ENCODE measurements at places on chromosomes 5 and 9.

GRCh38 chr5:93990504-93991070, 249.2 kb upstream of the POU5F2 start:
- no peak for DNase-seq

DNA sequence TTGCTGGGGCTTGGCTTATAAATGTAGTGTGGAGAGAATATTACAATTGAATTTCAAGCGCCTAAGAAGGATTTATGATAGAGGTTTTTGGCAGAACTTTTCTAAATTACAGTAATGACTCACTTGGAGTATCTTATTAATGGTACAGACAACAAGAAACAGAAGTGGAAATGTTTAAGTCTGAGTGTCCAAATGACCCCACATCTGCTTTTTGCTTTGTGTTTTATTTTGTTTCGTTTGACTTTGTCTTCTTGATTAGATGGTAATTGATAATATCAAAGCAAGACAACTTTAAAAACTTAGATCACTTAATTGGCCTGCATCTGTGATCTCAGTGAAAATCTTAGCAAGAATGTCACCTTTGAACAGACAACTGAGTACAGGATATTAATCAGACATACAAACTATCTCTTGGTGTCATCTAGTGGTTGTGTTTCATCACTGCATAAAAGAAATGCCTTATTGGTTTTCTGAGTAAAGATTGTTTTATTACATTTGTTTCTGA, 577.4 kb downstream of the ISL1 start:
- no peak for DNase-seq

DNA sequence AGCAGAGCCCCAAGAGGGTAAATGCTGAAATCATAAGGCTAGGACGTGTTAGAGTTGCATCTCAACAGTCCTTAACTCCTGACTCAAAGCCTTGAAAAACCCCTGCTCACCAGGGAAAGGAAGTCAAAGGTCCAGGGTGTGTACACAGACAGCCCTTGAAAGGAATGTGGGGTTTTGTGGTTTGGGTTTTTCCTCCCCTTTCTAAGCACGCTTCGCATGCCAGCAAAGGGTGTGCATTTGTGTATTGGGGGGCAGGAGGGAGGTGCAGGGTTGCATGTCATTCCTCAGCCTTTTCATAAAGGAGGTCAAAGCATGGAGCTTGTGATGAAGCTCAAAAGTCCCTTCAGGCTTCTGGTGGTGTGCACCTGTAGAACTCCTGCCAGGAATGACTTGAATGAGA, 17.3 kb upstream of the XPA start:
- no peak for DNase-seq

DNA sequence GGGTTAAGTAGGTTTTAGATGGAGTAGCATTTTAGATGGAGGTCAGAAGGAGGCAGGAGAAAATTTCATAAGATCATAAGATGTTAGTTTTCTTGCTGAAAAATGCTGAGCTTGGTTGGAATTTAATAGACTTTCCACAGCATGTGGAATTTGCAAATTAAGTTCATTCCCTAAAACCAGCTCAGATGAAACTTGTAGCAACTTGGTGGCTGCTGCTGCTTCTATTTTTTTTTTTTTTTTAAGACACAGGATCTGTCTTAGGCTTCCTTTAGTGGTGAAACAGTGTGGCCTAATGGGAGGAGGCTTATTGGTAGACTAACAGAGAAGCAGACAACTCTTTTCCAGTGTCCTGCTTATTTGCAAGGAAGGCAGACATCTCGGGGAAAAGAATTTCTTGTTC, 154.5 kb downstream of the AOPEP start:
- no peak for DNase-seq

- DNase-seq, result no peak
These were observed 37.3 kb downstream of the IPPK start for GRCh38 chr9:92632641-92633040.

GRCh38 chr5:173012882-173013281, 29.3 kb downstream of the ATP6V0E1 start:
- DNase-seq, result no peak

DNA sequence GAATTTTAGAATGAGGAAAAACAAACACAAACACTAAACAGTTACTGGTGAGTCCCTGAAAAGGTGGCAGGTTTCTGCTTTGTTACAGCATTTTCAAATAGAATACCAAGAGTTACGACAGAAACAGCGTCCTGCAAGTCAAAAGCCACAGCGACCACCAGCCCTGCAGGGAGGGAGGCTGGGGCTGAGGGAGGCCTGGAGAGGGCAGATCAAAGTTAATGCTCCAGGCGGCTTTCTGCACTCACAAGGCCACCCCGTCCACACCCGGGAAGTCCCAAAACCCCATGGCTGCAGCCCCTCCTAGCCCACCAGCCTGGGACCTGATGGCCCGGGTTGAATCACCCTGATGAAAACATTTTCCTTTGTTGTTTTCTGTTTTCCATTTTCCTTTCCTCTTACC, 29.3 kb downstream of the COL23A1 start:
- no peak for DNase-seq

DNA sequence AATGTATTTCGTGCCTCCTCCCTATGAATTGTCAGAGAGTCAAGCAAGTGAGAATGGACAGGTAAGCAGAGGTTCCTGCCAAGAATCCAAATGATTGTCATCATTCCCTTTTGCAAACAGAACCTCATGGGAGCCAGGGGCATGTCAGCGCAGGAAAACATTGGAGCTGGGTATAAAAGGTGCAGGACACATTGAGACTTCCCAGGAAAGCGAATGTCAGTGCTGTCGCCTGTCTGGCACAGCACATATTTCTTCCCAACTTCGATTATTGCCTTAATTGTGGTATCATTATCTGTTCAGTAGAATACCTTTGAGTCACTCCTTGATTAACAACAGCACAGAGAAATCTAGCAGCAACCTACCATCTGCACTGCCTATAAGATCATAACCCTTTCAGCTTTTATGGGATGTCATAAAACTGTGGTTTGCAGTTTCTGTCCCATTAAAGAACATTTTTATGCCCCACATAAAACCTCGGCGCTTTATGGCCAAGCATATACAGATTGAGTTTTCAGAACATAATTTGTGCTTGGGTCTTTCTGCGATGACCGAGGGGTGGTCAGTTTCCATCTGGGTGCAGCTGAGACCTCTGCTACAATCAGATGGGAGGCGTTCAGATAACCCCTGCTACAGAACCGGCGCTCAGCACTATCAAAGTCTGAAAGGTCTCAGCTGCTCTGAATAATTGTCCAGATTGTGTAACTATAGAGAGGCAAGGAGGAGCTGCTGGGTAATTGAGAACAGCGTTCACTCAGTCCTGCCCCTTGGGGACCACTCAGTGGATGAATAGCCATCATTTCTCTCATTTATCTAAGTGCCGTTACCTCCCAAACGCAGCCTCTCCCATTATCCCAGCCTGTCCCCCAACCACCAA, 30.9 kb upstream of the WWC1 start:
- peak; percentile 51 for DNase-seq

- DNase-seq, result no peak
These were observed 9.4 kb upstream of the FGFR4 start for GRCh38 chr5:177077335-177077734.

DNA sequence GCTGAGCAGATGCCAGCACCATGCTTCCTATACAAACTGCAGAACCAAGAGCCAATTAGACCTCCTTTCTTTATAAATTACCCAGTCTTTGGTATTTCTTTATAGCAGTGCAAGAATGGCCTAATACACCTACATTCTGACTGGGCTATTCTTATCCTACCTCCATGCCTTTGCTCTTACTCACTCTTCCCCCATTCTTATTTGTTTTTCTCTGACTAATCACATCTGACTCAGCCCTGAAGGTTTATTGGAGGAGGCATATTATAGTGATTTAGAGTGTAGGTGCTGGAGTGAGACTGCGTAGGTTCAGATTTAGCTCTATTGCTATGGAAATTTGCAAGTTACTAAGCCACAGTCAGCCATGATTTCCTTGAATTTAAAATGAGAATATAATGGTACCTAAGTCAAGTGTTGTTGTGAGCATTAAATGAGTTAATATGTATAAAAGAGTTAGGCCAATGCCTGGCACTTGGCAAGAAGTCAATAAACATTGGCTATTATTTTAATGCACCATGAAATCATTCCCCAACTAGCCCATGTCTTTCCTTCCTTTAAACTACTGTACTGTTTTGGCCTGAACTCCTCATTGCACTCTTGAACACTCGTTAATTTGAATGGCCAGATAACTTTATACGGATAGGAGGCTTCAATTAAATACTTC, 531.2 kb upstream of the ZNF608 start:
- DNase-seq, result no peak

- DNase-seq, result no peak
These were observed 35.6 kb downstream of the RASEF start for GRCh38 chr9:83027153-83027891.

GRCh38 chr9:68482548-68482947, 58.1 kb downstream of the TMEM252 start:
- no peak for DNase-seq

GRCh38 chr9:31556667-31557463, 827.6 kb upstream of the ACO1 start:
- no peak for DNase-seq

- no peak for DNase-seq
These were observed 96.9 kb downstream of the MED27 start for GRCh38 chr9:131982671-131983239.

DNA sequence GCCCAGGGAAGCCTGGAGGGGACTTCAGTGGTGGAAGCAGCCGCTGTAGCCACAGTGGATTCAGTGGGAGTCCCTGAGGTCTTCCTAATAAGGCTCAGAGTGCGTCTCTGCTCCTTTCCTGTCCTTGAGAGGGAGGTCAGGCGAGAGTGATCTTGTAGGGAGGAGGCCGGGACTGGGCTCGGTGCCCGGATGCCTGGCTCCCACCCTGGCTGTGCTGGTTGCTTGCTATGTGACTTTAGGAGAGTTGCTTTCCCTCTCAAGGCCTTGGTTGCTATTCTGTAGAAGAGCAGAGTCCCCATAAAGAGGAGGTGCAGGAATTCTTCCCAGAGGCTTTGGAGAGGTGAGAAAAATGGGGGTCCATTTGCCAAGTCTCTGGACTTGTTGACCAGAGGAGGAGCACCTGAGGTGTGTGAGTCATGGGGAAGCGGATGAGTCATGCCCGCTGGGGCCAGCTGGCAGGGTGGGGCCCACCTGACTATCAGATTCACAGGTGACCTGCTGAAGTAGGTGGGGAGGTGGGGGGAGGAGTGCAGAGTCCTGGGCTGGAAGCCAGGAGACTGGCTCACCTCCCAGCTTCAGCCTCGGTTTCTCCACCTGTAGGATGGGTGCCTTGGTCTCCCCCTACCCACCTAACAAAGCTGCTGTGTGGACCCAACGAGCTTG, 13.8 kb downstream of the GSN start:
- no peak for DNase-seq

GRCh38 chr9:69768101-69768500, 8.3 kb upstream of the PTAR1 start:
- DNase-seq, result no peak

- no peak for DNase-seq
These were observed 130.0 kb downstream of the PIK3R1 start for GRCh38 chr5:68345582-68345981.

- no peak for DNase-seq
These were observed 256.4 kb downstream of the ICE1 start for GRCh38 chr5:5678909-5679308.

DNA sequence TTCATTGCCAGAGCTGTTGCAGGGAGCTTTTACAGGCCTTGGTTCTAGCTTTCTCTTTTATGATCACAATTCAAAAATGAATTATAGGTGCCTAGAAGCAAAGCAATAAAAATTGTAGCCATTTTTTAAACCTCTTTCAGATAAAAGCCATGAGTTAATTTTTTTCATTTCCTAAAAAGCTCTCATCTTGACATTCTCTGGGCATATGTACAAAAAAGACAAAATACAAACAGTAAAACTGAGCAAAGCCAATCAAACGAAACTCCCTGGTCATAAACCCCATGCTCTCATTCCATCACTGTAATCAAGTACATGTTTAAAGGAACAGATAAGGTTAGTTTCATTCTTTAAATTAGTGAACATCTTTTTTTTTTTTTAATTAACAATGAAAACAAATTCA, 101.9 kb downstream of the ERCC6L2 start:
- peak; percentile 20 for DNase-seq

DNA sequence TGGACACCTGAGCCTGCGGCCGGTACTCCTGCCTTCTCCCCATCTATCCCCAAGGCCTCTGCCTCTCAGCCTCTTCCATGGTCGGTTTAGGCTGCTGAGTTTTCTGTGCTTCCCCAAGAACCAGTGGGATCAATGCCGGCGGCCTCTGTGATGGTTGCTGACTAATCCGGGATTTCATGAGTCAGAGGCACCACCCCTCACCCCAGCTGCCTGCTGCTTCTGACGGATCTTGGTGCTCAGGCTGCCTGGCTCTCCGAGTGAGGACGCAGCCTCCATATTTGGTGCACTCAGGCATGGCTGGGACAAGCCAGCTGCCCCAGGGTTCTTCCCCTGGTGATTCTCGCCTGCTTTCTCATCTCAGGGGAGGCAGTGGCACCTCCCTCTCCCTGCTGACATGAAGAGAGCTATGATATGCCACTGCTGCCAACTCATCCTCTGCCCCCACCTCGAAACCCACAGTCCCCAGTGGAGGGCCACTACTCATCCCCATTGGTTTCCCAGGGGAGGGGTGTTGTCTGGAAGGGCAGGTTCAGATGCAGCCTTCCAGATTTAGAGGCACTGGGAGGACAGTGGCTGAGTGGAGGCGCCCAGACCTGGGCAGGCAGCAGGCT, 3.3 kb upstream of the MAN1B1 start:
- DNase-seq, result no peak

GRCh38 chr5:50958852-50959457, 292.5 kb downstream of the PARP8 start:
- DNase-seq, result no peak

DNA sequence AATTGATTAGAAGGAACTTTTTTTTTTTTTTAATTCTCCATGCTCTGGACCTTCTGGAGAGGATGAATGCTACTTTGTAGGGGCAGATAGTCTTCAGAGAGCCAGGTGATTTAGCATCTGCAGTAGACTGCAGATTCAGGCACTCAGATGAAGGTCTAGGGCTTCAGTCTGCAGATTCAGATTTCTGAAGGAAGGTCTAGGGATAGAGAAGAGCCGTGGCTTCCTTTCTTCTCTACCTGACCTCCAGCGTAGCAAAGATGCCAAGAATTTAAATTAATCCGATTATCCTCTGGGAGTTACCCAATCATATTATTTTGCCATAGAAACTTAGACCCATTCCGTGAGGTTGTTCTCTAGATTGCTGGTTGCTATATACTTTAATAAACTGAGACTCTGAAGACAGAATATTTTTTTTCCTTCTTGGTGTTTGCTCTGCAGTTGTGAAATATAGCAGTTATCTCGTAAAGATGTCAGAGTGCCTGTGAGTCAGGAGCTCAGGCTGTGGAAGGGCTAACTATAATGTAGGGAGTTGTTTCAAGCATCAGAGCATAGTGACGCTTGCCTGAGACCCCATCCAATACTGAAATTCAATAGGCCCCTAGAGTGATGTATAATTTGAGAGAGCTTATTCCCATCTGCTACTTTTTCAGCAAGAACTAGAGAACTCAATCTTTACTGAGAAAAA, 132.7 kb upstream of the SLC12A2 start:
- no peak for DNase-seq

- DNase-seq, result no peak
These were observed 31.9 kb upstream of the ZNF622 start for GRCh38 chr5:16497546-16497945.

DNA sequence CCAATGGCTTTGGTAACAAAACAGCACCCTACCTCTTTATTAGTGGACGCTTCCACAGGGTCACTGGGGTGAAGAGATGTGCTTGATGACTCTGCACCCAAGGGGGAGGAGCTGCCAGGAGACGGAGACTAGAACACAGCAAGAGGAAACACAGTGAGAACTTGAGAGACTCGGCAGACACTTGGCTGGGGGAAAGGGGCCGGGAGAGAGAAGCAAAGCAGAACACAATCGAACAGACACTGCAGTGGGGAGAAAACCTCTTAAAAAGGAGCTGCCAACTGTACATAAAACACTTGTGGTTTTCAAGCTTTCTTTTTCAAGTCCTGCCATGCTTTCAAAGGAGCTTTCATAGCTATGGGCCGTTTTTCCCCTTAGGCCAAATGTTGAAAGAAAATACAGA, 151.0 kb downstream of the ENTREP1 start:
- no peak for DNase-seq
